ENCODE measurements at places on chromosomes 7 and 10.
A peak's percentile ranks its signal among the peaks of the same experiment; 100 is the strongest.

DNA sequence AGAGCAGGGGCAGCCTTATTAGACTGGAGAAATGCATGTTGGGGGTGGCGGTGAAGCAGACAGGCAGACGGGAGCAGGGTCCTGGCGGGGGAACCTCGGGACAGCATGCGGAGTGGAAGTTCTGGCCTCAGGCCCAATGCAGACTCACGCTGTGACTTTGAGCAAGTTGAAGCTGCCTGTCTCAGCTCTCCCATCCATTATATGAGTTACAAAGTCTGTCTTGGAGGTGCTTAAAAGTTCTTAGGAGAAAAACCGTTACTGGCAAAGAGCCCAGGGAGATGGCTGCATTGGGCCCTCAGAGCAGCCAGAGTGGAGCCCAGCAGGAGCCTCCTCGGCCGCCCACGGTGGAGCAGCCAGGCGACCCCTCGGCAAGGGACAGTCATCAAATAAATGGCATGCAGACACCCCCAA lies 509.5 kb downstream of the PLXNA4 start:
- no peak for DNase-seq

- no peak for DNase-seq
Observed at GRCh38 chr10:34374356-34375045, 440.6 kb downstream of the PARD3 start.

DNA sequence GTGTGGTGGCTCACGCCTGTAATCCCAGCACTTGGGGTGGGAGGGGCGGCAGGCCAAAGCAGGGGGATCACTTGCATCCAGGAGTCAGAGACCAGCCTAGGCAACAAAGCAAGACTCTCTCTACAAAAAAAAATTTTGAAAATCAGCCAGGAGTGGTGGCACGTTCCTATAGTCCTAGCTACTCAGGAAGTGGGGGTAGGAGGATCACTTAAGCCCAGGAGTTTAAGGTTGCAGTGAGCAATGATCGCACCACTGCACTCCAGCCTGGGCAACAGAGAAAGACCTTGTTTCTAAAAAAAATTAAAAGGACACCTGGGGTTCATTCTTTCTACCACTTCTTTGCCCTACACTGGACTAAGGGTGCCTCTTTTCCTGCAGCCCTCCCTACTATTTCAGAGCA lies 15.1 kb downstream of the WAPL start:
- DNase-seq, result no peak

DNA sequence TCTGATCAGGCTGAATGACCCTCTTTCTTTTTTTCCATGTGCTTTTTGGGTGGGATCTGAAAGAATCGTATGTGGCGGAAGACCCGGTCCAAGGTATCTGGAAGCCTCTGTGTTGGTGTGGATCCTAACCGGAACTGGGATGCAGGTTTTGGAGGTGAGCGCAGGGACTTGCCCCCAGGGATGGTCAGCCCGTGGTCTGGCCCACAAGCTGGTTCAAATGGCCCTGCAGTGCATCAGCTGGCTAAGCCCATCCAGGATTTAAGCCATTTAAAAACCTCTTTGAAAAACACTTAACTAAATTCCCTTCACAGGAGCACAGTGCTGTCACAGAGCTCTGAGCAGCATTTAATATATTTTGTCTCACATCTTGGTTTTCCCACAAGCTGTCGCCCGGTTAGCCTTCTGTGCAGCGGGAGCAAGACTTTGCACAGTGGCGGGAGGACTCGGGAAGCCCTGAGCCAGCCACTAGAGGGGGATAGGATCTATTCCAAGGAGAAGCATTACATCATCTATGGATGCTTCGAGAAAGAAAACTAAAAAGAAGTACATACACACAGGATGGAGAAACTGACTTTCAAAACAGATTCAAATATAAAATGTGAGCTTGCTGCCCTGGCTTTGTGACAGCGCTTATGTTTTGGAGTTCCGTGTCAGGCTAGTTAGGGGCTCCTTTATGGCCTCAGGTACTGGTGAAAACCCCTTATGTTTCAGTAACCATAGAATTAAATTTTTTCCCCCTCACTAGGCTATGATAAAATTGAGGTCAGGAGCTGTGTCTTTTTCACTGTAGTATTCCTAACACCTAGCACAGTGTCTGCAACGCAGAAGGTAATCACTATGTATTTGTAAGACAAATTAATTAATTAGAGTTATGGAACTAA lies 11.3 kb downstream of the CPA2 start:
- DNase-seq, result no peak

- no peak for DNase-seq
Observed at GRCh38 chr10:122490268-122490667, 28.9 kb downstream of the HTRA1 start.

DNA sequence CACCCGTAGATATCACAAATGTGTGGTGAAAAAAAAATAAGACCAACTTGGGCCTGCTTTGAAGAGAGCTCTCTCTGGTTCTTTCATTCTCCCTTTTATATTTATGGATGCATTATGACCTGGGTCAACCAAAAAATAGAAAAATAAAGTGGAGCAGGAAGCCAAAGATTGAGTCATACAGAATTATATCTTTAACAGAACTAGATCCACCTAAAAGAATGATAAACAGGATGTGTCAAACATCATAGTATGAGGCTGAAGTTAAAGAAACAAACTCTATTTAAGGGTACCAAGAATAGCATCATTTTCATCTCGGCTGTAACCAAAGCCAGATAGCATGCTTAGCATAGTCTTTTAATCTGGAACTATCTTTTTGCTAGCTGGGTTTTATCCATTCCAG lies 28.8 kb upstream of the NMT2 start:
- no peak for DNase-seq

DNA sequence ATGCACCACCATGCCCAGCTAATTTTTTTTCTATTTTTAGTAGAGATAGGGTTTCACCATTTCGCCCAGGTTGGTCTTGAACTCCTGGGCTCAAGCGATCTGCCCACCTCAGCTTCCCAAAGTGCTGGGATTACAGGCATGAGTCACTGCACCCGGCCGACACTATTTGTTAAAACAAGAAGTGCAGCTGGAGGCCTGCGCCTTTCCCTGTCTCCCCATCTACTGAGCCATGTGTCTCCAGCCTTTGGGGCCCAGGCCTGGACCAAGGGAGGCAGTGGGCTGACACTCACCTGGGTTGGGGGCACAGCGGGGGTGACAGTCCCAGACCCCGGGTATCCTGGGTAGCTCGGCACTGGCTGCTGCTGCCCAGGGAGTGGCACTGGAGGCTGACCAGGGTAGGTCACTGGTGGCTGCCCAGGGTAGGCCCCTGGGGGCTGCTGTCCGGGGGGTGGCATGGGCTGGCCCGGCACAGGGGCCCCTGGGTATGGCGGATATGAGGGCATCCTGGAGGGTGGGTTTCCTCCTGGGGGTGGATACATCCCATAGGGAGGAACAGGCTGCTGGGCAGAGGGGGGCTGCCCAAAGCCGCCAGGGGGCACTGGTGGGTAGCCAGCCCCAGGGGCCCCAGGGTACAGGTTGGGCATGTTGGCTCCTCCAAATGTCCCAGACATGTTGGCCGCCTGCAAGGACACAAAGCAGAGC lies 36.3 kb downstream of the PLAC9 start:
- no peak for DNase-seq

GRCh38 chr7:129368389-129368986 lies 65.7 kb upstream of the STRIP2 start:
- DNase-seq, result no peak

DNA sequence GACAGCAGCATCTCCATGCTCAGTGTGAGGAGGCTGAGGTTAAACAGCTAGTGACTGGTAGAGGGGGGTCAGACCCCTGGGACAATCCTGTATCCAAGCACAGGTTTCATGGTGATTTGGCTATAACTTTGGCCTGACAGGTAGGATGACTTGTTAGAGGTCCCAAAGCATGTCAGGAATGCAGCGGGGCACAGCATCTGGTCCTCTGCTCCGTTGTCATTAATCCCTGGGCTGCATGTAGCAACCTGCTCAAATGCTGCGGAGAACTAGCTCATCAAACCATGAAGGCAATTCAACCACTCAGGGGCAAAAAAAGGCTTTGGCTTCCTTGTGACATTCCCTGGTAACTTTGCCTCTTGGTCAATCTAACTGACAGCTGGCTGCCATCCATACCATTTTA lies 26.8 kb downstream of the WNT2 start:
- DNase-seq, result peak; percentile 2

- no peak for DNase-seq
Observed at GRCh38 chr7:134512271-134512670, 15.1 kb upstream of the AKR1B10 start.

GRCh38 chr10:30749385-30749784 lies 119.8 kb upstream of the LYZL2 start:
- DNase-seq, result no peak

DNA sequence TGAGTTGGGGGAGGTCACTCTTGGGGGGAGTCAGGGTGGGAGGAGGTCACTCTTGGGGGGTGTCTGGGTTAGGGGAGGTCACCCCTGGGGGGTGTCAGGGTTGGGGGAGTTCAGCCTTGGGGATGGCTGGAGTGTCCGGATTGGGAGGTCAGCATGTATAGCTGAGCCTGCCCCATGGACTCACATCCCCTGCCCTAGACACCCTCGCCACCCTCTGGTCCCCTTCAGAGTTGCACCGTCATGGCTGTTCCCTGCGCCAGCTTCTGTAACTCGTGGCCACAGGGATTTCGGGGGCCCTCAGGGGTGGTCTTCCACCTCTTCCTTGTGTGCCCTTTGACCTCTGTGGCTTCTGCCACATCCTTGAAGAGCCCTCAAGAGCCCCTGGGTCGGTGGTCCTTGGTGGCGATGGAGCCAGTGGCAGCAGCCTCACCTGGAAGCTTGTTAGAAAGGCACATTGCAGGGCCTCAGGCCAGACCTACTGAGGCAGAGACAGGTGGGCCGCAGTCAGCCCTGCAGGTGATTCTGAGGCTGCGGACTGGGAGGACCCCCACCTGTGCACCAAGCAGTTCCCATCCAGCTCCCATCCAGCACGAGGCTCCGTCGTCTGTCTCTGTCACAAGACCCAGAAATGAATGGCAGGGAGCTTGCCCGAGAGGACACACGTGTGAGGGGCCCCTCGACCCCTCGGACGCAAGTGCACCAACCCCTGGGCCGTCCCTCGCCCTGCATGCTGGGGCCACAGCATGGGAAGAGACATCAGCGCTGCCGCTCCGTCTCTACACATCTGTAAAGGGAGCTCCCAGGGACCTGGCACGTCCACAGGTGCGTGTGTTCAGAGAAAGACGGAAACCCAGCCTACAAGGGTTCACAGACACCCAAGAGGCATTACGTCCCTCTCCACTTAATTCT lies 44.7 kb upstream of the SUN1 start:
- DNase-seq, result no peak

- DNase-seq, result no peak
Observed at GRCh38 chr7:132897093-132897687, 184.7 kb downstream of the CHCHD3 start.

DNA sequence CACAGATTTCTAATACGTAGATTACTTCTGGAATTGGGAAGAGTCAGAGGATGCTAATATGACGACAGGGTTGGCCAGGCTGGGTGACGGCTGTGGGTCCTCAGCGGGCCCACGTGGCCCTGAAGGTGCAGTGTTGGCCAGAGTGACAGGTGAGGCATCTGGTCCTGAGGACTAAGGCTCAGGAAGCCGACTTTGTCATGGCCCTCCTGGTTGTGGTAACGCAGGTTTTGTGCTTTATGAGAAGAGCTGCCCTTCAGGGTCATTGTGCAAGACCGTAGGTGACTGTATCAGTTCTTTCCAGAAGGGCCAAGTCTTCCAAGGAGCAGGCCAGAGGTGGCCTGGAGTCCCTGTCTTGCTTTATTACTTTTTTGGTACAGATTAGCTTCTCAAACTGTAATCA lies 2.5 kb downstream of the EIF3B start:
- DNase-seq, result no peak

- no peak for DNase-seq
Observed at GRCh38 chr7:136359333-136359903, 382.3 kb upstream of the MTPN start.

DNA sequence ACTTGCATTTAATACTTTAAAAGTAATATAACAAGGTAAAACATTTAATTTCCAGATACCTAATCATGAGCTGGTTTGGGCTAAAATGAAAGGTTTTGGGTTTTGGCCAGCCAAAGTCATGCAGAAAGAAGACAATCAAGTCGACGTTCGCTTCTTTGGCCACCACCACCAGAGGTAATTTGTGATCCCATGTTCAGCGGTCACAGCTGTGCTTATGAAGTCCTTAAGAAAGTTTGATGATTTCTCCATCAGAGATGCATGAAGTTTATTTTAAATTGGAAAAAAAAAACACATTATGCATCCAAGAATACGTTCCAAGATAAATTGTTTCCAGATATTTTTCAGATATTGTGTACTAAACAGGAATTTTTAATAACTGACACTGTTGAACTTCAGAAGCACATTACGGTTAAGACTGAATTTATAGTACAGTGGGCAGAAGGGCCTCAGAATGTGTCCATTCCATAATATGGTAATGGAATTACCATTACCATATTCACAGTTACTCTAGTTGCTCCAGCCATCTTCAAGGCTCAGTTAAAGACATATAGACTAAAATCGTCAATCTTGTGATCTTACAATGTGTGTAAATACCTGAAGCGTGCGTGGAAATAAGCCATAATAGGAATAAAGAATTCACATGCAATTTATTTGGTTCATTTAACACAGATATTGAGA lies 106.8 kb downstream of the ZMYND11 start:
- no peak for DNase-seq

GRCh38 chr7:28937103-28937502 lies 21.0 kb downstream of the TRIL start:
- DNase-seq, result no peak

Data from epithelial cell of prostate (primary cell).